Activated T-cell treated with anti-CD3 and anti-CD28 coated beads, Interleukin-2, amount 50 U/mL, for 72 hours (primary cell): ENCODE measurements at places on chromosomes 2 and 18.

DNA sequence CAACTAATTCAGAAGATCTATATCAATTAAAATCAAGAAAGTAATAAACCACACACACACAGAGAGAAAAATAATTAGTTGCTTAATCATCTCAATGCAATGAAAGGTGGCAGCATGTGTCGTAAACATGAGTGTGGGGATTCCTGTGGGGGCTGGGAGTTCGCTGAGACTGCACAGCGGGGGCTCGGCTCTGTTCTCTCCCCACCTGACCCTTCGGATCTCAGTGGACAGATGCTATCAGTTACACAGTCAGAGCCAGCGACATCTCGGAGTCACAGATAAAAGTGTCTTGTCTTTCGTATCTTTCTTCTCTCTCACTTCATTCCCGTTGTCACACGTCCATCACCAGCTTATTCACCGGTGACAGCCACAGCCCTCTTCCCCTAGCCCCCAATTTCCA is 37.1 kb downstream of the COLEC12 start:
- no peak for DNase-seq

- DNase-seq: no peak
These were observed 15.6 kb downstream of the PDE6D start for GRCh38 chr2:231765496-231765929.

DNA sequence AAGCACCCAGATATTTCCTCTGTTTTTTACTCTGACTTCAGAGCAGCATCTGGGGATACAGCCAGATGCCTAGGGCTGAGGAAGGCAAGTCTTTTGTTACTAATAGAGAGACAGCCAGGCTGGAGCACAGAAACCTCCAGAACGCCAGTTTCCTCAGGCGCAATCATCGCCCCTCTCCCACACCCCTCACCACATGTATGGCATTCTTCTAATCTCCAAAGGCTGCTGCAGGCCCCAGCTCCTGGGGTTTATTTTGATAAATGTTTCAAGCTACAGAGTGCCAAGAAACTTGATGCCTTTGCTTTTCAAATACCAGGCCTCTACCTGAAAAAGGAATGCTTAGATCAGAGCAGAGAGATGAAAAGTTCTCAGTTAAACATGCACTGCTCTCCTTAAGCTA is 283.6 kb downstream of the RBM43 start:
- DNase-seq: no peak

DNA sequence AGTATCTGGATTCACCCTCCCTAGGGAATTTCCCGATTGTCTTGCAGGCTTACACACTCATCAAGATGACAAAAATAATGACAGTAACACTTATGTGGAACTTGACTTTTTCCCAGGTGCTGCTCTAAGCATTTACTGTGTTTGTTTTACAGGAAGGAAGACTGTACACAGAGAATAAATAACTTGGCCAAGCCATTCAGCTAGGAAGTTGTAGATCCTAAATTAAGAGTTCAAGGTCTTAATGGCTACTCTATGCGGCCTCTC is 549 bp upstream of the DPP4 start:
- no peak for DNase-seq

GRCh38 chr2:68274022-68274421 is 21.7 kb upstream of the PPP3R1 start:
- DNase-seq: no peak

DNA sequence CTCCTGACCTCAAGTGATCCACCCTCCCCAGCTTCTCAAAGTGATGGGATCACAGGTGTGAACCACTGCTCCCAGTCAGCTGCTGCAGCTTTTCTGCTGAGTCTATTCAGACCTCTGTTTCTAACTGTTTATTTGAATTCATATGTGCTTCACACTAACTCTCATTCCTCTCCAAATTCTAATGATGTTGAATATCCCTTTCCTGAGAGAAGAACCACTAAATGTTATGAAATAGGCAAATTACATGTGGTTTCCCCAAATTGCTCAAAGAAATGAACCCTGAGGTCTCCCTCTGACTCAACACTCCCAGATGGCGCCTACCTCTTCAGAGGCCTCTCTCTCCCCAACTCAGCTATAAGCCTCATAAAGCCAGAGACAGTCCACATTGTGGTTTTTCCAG is 98.6 kb downstream of the IRS1 start:
- peak; percentile 10 for DNase-seq

GRCh38 chr2:212592695-212593094 is 54.1 kb upstream of the ERBB4 start:
- no peak for DNase-seq

- no peak for DNase-seq
These were observed 4.1 kb upstream of the VRK2 start for GRCh38 chr2:58042486-58042970.

- DNase-seq: no peak
These were observed 447.2 kb upstream of the SPHKAP start for GRCh38 chr2:228628682-228629081.

DNA sequence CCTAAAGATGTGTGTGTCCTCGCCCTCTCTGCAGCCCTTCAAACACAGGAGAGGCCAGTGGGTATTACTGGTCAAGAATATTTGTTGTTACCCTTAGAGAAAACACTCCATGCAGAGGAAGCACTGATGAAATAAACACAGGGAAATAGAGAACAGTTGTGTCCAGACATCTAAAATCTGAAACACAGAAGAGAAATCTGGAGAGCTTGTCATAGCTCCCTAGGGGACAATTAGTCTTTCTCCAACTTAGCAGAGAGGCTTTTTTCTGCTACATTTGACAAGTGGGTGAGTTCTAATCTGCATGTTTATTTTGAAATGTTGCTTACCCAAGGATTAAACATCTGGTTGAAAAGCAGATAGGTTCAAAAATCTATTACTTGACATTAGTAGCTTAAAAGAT is 190.1 kb downstream of the CTNNA2 start:
- DNase-seq: no peak

GRCh38 chr2:73836141-73836943 is 7.6 kb downstream of the STAMBP start:
- DNase-seq: no peak

- DNase-seq: no peak
These were observed 311.5 kb downstream of the RAD51AP2 start for GRCh38 chr2:17206771-17207170.

DNA sequence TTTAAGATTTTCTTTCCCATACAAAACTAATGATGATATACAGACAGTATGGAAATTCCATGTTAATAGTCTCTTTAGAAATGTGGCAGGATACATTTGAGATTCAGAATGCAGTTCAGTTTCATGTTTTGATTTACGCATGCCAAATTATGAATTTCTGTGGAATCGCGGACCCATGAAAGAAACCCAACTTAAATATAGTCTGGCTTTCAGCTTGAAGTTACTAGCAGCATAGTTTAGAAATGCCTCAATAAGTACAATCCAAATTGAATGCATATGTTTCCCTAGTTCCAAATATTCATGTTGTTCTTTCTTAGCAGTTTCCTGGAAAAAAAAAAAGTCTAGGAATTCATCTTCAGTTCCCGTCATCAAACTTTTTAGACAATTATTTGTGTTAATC is 164.1 kb upstream of the RASGRP3 start:
- DNase-seq: no peak

GRCh38 chr2:241321886-241322285 is 6.2 kb downstream of the SEPTIN2 start:
- no peak for DNase-seq

- DNase-seq: no peak
These were observed 187.4 kb upstream of the SLC8A1 start for GRCh38 chr2:40639320-40639719.

DNA sequence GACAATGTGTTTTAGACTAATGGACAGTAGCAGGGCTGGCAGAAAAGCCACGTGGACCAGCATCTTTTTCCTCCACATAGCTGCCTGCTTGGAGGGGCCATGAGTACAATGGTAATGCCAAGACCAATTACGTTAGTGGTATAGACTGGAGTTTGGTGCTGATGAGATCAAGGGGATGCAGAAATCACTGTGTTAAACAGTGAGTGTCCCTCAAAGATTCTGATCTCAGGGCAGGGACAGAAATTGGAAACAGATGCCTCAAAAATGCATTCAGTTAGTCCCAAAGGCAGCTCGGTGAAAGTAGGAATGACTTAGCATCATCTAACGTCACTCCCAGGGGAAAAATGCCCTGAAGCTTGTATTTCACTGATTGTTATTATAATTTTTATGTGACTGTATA is 72.4 kb downstream of the SLC16A14 start:
- no peak for DNase-seq

- no peak for DNase-seq
These were observed 4.6 kb upstream of the LAMA3 start for GRCh38 chr18:23684515-23685197.

- no peak for DNase-seq
These were observed 162.8 kb downstream of the GLI2 start for GRCh38 chr2:120898496-120898895.

DNA sequence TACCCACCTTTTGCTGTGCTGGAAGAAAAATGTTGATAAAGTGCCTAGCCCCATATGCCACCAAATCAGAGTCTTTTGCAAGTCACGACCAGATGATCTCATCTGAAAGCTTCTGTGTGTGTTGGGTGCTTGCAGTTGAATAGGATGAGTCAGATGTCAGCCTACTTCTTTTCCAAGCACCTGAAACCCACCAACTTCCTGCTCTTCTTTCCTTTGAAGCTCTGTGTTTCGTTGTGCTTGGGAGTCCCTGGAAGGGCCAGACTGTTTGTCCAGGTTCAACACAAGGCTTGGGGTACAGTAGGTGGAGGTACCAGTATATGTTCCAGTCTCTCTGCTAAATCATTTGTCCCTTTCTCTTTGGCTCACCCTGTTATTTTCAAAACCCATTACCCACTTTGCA is 36.8 kb upstream of the LCLAT1 start:
- DNase-seq: no peak

DNA sequence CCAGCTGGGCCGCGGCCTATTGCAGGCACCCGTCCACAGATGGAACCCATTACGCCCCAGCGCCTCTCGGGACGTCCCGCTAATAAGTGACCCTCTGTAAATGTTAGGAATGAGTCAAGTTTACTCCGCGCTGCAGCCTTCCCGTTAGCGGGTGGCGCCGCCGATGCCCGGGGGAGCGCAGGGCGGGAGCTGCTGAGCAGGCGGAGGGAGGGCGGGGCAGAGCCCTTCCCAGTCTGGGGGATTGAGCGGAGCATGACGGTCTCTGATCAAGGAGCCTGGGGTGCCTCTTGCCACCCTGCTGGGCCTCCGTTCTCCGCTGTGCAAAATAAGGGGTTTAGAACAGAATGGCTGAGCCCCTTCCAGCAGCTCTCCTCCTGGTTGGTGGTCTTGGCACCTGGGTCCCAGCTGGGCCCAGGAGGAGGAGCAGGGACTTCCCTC is 10.5 kb downstream of the CROCC2 start:
- DNase-seq: no peak

DNA sequence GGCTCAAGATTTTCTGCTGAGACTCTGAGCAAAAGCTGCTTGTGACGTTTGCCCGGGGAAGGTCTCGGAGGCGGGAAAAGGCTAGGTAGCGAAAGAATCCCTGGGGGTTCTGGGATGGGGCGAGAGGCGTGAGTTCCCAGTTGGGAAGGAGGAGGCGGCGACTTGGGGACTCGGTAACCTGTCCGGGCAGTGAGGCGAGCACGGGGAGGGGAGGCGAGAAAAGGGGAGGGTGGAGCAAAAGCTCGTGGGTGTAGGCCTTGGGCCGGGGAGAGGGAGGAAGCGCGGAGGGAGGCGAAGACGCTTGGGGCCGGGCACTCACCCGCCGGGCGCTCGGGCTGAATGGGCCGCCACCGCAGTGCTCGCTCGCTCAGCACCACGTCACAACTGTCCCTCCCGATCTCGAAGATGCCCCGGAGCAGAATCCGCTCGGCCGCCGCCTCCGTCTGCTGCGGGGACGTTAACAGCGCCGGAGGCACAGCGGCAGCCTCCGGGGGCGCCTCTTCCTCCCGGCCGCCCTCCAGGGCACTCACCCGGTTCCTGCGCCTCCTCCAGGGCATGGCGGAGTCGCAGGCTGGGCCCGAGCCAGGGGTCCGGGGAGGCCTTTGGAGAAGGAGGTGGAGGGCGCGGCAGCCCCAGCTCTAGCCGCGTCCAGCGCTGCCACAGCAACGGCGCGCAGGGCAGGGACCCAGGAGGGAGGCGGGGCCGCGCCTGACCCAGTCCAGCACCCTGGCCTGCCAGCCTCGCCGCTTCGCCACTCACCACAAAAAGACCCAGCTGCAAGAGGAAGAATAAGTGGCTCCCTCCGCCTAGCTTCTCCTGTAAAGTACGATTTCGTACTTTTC is at the start of gene CERKL:
Gene CERKL (minus strand): TSS at position 656 of the 842 bp plus-strand sequence. CDS start 99 bp downstream, at position 557.
- DNase-seq: peak; percentile 19

DNA sequence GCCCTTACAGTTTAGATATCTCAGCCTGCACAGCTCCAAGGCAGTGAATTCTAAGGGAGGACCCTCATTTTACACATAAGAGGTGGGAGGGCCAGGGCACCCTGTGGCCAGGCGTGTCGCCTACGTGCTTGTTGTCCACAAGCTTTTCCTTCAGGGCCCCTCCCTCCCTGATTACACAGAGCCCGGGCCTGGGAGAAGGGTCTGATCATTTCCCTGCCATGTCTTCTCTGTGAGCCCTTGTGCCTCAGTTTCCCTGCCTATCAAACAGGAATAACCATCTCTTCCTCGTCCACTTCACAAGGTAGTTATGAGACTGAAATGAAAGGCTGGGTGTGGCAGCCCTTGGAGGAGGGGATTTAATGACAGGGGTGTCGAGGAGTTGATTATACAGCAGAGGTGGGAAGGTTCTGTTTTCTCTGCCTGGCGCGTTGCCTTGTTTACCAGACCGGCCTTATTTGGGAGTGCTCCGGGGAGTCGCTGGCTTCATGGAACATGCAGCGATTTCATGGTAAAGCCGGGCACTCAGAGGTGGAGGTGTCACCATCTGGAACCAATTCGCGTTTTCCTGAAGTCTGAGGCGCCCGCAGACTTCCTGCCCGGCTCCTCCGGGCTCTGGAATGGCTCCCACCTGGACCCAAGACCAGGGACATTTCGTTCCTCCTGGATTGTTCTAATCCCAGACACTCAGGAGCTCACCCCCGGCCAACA is 208.9 kb downstream of the KLHL29 start:
- DNase-seq: no peak

DNA sequence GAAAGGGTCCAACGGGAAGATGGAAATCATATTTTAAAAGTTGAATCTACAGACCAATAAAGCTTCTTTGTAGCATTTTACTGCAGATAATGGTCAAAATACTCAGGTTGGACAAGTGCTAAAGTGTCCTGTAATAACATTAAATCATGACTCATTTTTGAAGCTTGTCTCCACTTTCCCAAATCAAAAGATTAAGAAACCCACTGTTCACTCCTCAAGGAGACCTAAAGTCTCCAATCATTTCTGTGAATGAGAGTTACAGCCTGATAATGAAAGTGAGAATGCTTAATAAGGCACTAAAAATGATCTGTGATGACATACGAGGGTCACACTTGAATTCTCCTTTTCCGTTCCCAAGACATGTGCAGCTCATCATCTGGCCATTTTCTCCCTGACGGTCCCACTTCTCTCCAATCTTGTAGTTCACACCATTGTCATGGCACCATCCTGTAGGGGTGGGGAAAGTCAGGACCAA is 53.4 kb downstream of the ATIC start:
- DNase-seq: no peak

GRCh38 chr2:236748801-236749200 is 179.2 kb downstream of the ACKR3 start:
- no peak for DNase-seq

DNA sequence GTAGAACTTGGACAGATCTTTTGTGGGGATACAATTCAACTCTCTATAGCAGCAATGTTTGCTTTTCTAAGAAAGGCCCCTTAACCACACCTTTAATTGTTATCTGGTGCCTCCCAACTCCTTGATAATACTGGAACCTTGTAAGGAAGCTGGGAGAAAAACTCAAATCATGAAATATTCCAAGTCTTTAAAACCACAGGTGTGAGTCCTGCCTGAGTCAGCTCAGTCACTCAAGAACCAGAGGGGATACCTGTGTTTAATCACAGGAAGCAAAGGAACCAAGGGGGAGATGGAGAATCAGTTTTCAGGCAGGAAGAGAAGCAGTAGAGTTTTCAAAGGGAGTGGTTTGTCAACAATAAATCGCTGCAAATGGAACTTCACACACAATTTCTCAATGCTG is 159.9 kb downstream of the LAMA3 start:
- no peak for DNase-seq
